ENCODE measurements at places on chromosomes 11 and 22.

DNA sequence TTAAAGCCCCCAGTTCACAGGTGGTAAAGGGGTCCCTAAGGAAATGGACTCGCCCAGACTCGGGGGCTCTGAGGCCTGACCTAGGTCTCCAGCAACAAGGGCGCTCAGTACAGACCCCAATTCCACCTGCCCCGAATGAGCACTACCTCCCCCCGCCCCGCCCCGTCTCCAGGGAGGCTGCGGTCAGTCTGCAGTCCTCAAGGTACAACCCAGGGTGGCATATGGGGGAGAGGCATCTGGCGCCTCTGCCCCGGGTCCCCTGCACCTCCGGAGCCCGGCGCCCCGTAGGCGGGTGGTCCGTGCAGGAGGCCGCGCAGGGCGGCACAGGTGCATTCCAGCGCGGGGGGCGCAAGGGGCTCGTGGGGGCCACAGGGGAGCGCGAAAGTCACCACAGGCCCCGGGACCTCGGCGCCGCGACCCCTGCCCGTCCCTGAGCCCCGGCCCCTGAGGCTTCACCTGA lies 361 bp downstream of the CTSD start:
- no peak for DNase-seq

GRCh38 chr11:13875643-13876042 lies 86.9 kb upstream of the SPON1 start:
- DNase-seq: no peak

DNA sequence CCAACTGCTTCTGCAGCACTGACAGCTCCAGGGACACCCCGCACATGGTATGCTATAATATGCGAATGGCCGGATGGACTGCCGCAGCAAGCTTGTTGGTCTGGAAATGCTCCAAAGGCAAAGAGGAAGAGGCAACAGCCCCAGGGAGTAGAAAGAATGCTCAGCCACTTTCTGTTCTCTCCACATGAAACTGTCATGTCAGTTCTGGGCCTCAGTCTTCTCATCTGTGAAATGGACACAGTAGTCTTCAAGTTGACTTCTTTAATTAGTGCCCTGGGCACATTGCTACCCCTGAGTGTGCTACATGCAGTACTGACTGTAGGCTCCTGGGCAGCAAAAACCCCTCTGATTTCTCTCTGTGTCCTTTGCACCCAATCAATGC lies 19.9 kb downstream of the IL10RA start:
- no peak for DNase-seq

GRCh38 chr22:45268958-45269844 lies 15.5 kb upstream of the UPK3A start:
- DNase-seq: peak; percentile 92

- DNase-seq: no peak
Observed at GRCh38 chr11:121418625-121419114, 33.4 kb upstream of the SORL1 start.

DNA sequence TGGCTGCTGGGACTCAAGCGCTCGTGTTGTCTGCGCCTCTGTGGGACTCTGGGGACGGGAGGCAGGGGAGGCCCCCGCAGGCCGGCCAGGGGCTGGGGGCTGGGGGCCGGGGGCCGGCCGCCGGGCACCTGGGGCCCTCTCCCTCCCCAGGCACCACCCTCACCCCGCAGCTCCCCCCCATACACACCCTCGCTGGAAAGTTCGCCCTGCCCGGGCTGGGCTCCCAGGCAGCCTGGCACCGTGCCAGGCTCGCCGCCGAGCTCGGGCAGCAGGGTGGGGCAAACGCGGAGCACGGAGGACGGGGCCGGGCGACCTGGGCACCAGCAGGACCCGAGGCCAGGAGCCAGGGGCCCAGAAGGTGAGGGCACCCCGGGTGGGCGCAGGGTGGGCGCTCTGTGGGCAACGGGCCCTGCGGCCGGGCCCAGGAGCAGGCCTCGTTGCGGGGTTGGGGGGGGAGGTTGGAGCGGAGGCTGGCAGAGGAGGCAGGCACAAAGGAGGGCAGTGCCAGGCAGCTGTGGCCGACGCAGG lies 76.7 kb upstream of the WNT7B start:
- peak; percentile 81 for DNase-seq

DNA sequence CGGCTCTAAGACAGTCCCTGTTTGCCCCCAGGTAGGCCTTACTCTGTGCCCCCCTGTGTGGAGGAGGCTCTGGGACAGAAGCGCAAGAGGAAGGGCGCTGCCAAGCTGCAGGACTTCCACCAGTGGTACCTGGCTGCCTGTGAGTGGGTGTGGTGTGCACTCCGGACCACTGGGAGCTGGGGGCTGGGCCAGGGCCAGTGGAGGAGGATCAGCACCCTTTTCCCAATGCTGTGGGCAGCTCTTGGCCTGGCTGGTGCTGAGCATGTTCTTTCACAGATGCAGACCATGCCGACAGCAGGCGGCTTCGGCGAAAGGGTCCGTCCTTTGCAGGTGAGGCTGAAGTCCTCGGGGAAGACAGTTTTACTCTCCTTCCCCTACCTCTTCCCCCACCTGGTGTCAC lies 3.7 kb downstream of the SCO2 start:
- no peak for DNase-seq

DNA sequence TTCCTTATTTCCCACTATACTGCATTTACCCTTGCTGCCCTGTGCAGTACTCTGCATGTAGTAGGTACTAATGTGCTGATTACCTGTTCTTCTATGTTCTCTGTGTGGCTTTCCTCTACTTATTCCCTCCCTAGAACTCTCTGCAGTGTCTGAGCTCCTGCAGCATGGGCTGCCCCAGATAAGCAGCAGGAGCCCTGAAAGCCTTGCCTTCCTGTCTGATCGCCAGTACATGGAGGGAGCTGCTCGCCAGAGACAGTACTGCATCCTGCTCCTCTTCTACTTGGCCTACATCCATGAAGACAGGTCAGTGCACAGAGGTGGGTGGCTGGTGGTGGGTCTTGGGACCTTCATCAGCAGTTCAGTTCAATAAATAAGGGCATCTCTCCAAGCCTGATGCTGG lies 42.2 kb upstream of the CCDC134 start:
- no peak for DNase-seq

- DNase-seq: no peak
Observed at GRCh38 chr11:12234221-12234620, 123.8 kb downstream of the MICAL2 start.

DNA sequence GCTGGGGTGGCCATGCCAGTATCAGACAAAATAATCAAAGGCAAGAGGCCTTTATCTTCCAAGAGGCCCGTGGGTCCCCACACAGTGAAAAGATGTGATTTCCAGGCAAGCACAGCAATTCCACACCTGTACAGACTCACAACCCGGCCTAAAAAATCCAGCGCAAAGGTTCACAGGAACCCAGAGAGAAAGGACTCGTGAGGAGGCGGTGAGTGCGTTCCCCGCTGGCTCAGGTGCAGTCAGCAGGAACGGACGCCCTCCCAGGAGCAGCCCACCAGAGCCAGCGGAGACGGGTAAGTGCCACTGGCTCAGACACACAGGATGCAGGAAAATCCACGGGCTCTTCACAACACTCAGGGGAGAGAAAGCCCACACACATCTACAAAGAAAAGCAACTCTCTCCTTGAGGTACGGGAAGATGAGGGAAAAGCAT lies 4.4 kb downstream of the TOLLIP start:
- peak; percentile 41 for DNase-seq

- DNase-seq: no peak
Observed at GRCh38 chr11:43327987-43328386, 16.2 kb downstream of the API5 start.

DNA sequence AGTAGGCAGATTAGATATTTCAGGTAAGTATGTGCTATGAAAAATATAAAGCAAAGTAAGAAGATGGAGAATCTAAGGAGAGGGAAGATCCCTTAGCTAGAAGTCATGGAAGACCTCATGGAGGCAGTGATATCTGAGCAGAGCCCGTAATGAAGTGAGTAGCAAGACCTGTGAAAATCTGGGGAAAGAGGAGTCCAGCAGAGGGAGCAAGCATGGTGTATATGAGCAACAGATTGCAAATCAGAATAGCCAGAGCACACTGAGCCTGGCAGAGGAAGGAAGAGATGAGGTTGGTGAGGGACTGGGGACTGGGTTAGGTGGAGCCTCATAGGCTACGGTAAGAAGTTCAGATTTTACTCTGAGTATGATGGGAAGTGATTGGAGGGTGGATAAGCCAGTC lies 9.4 kb downstream of the LHFPL7 start:
- no peak for DNase-seq

GRCh38 chr11:65968600-65969482 lies 7.3 kb downstream of the SART1 start:
- no peak for DNase-seq

DNA sequence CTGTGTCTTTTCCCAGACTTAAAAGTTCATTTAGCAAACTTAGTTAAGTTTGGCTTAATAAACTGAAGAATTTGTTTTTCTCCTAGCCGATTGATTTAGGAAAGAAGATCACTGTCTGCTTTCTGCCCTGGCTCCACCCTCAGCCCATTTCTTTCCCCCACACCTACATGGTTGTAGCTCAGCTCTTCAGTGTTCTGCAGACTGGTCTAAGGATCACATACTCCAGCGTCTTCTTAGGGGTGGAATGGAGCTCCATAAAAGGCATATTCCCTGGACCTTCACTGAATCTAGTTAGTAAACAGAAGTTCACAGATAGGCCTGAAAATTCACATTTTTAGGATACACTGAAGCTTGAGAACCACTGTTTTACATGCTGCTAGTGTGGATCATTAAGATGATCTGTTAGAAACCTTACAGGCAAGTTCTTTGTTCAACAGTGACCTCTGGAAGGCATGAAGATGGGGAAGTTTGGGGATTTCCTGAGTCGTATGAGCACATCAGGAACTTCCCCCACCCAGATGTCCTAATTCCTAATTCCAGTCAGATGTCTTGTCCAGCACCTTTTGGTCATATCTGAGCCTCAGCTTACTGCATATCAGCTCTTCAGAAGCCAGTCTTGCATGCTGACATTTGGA lies 16.8 kb downstream of the PIWIL4 start:
- no peak for DNase-seq

DNA sequence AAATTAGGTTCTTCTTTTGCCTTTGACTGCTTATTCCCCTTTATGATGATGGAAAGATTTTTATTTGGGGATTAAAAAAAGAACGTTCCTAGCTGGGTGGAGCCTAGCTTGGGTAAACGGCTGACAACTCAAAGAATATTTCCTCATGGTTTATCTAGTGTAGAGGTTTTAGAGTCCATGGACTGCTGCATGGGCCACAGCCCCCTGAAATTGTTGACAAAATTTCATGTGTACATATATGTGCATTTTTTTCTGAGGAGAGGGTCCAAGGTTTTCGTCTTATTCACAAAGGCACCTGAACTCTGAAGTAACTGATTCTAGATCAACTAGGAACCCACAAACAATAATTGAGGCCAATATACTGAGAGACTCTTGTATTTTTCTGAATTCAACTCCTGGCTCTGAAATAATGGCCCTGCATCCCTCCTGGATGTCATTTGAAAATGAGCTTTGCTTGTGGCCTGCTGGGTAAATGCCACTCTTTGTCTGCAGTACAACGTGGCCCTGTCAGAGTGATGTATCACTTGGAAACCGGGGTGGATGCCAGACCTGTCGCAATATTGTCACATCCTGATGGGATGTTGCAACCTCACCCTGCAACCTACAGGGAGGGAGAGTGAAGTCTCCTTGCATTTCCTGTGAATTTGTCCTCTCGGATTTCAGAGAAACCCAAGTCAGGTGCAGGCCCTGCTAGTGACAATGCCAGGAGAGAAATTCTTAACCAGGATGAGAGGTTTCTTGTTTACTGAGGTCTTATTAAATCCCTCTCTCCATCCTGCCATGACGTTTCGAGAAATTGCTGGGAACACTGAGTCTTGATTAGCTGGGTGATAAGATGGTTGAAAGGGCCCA lies 33.8 kb downstream of the EHF start:
- DNase-seq: no peak

GRCh38 chr22:32591620-32592019 lies 117.0 kb downstream of the FBXO7 start:
- no peak for DNase-seq

Measured in left forelimb (tissue), 1 donor.